ENCODE measurements at places on chromosomes 11 and 22. TPM values are rescaled to one million over a fixed set of nuclear protein-coding genes. Genes with fewer than 3 reads are reported as not detected.

DTX4 gene
- 3.0 TPM for polyA plus RNA-seq

ALDH3B1 gene
- polyA plus RNA-seq: 104 TPM

IGLL5 gene
- polyA plus RNA-seq: not detected

B4GALNT4 gene
- polyA plus RNA-seq: 27.5 TPM

OR4A16 gene
- polyA plus RNA-seq: not detected

TUBA8 gene
- 0.13 TPM for polyA plus RNA-seq

THYN1 gene
- polyA plus RNA-seq: 16.9 TPM

ZC3H12C gene
- polyA plus RNA-seq: 3.2 TPM

PIH1D2 gene
- 1.2 TPM for polyA plus RNA-seq

MISFA gene
- polyA plus RNA-seq: 6.3 TPM

PARVA gene
- polyA plus RNA-seq: 26.1 TPM

CRYAB gene
- polyA plus RNA-seq: 25.3 TPM

BDNF gene
- 16.4 TPM for polyA plus RNA-seq

DNAJB7 gene
- not detected for polyA plus RNA-seq

OTOG gene
- not detected for polyA plus RNA-seq

C22orf23 gene
- 0.26 TPM for polyA plus RNA-seq

C11orf87 gene
- polyA plus RNA-seq: not detected

PLCB3 gene
- polyA plus RNA-seq: 21.3 TPM

JOSD1 gene
- polyA plus RNA-seq: 29.7 TPM

LMO2 gene
- polyA plus RNA-seq: 0.16 TPM

PTPN5 gene
- polyA plus RNA-seq: not detected

ZNF280B gene
- 1.9 TPM for polyA plus RNA-seq

TBX1 gene
- 2.9 TPM for polyA plus RNA-seq

NUDT8 gene
- polyA plus RNA-seq: 5.4 TPM

FAM180B gene
- 0.07 TPM for polyA plus RNA-seq

KLHDC7B gene
- not detected for polyA plus RNA-seq

DGCR6 gene
- polyA plus RNA-seq: 2.6 TPM

Measured in A549 (cell line).